ENCODE measurements at places on chromosomes 1 and 21.

GRCh38 chr1:150965605-150966004 lies 9.0 kb downstream of the CERS2 start:
- no peak for DNase-seq

- no peak for DNase-seq
Measured at GRCh38 chr1:25727088-25727487, 72.9 kb upstream of the SELENON start.

- no peak for DNase-seq
Measured at GRCh38 chr1:201069636-201070035, 42.6 kb downstream of the CACNA1S start.

DNA sequence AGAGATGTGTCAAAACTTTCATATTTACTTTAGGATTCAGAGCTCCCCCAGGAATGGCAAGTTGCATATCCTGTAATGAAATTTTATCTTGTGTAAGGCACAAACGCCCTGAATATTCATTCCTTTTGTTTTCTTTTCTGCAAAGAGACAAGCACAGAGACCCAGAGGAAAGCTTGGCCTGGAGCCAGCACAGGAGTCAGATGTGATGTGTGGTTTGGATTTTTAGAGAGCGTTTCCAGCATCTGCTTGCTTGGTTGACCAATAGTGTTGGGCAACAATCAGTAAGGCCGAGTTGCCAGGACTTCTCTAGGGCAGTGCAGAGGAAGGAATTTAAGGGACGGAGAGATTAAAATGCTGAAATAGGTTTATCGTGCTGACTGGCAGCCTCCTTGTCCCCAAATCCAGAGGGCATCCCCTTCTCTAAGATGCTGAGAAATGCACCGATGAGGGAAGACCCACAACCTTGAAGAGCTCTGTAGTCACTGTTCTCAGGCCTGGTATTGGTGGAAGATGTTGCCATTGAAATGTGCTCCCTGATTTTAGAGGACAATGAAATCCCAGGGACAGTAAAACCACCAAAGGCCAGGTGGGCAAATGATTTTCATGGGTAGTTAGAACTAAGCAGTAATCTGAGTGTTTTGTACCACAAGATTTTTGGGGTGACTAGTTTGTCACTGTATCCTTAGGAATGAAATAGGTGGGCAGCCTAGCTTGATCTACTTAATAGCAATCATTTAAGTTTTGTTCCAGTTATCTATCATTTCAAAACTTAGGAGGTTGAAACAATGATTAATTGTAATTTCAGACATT lies 37.9 kb upstream of the RHOU start:
- DNase-seq: peak; percentile 3

GRCh38 chr1:215022741-215023141 lies 59.8 kb upstream of the KCNK2 start:
- DNase-seq: no peak

GRCh38 chr1:41255978-41256377 lies 13.9 kb upstream of the SCMH1 start:
- DNase-seq: no peak

DNA sequence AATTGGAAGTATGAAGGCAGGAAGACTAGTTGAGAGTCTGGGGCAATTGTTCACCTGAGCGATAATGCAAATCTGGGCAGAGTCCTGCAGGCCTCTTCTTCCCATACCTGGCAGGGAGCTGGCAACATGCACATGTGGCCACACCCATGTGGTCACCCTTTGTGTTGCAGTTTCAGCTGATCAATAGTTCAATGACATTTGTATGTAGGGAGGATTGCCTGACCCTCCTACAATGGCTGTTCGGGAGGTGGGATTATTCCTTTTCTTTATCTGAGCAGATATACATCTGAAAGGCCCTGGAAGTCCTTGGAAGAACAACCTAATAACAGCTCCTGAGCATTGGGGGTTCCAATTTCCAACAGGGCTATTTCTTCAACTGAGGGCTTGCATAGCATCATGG lies 15.2 kb upstream of the TRIM45 start:
- peak; percentile 28 for DNase-seq

GRCh38 chr1:224329484-224329841 lies 509 bp downstream of the NVL start:
- no peak for DNase-seq
